ENCODE measurements at places on chromosomes 5 and 9.

DNA sequence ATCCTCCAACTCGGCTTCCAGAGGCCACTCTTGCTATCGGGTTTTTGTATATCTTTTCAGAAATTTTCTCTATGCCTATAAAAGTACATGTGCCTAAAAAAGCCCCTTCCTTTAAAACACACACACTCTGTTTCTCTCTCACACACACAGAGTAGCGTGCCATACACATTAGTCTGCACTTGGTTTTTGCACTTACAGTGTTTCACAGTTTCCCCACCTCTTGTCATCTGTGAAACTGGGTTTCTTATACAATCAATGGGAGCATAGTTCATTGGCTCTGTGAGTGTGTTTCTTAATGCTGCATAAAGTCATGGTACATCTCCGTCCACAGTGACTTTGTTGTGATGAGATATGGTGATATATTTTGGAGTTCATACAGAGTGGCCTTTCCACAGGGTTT, 664 bp upstream of the IGFBPL1 start:
- DNase-seq, result no peak

GRCh38 chr5:151427258-151427657, 20.1 kb upstream of the SLC36A1 start:
- no peak for DNase-seq

GRCh38 chr9:121861501-121862180, 210.2 kb downstream of the DAB2IP start:
- DNase-seq, result no peak

- no peak for DNase-seq
Measured at GRCh38 chr5:126965061-126965475, 65.3 kb downstream of the MARCHF3 start.

DNA sequence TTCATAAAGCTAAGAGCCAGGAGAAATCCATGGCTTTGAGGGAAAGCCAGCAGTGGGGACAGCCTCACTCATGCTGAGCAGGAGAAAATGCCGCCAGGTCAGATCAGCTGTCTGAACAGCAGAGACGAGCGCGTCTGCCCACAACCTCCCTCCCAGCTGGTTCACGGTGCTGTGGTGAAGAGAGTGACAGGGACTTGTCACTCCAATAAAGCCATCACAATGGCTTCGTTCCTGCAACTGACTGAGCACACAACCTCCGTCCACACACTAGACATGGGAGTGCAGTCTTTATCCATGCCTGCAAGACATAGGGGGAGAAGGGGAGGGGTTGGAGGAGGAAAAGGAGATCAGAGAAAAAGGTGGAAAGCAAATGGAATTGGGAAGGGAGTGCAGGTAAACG, 206.9 kb downstream of the GABBR2 start:
- DNase-seq, result no peak

DNA sequence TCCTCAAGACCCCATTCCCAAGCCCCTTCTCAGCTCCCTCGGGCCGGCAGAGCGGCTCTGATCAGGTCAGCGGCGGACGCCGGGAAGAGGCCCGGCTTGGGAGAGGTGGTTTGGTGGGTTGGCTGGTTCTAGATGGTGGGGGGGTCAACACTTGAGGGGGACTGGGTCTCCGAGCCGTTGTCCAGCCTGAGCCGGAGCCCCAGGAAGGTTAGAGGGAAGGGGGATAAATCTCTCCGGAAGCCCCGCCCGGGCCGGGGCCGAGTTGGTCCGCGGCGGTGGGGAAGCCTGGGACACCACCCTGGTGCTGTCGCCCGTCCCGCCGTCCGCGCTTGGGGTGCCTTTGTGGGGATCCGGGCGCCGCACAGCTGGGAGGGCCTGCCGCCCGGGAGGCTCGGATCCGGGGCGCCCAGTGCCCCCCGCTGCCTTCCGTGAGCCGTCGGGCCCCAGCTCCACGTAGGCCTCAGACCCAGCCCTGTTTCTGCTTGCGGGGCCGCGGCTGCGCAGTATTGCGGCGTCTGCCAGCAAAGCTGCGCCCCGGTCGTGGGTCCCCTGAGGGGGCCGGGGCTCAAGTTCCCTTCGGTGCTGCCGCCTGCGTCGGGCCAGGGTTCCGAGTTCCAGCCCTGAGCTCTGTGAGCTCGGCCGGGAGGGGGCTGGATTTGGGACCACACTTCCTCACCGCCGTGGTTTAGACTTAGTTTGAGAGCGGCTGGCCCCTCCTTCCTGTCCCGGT, 542 bp upstream of the TRIM52 start:
- DNase-seq, result peak; percentile 70

GRCh38 chr9:117409321-117409720, 5.5 kb downstream of the ASTN2 start:
- DNase-seq, result no peak

- DNase-seq, result no peak
Measured at GRCh38 chr5:15103130-15103529, 231.6 kb upstream of the ANKH start.

- no peak for DNase-seq
Measured at GRCh38 chr5:58075907-58076306, 384.0 kb downstream of the PLK2 start.

- no peak for DNase-seq
Measured at GRCh38 chr5:80035839-80036238, 691 bp downstream of the THBS4 start.

Measured in left kidney (tissue), 8 donors.